ENCODE measurements at places on chromosomes 12 and 14.

- DNase-seq = no peak
Observed at GRCh38 chr14:94382716-94383596, 5.4 kb downstream of the SERPINA1 start.

GRCh38 chr14:80664576-80664975 is 277.0 kb downstream of the CEP128 start:
- no peak for DNase-seq

DNA sequence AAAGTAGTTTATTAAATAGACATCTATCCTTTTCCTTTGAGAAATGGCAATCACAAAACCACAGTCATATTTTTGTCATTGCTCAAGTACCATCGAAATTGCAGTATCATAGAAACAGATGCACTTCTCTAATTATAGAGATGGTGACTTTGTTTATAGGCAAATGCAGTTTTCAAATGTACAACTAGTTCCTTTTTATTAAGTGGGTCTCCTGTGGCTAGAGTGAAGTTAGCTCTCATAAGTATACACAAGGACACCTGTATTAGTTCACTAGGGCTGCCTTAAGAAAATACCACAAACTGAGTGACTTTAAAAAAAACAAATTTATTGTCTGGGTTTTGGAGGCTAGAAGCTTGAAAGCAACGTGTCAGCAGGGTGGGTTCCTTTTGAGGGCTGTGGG is 62.8 kb downstream of the OTOGL start:
- DNase-seq = no peak

GRCh38 chr14:104328607-104329006 is 190.2 kb downstream of the KIF26A start:
- DNase-seq = no peak

DNA sequence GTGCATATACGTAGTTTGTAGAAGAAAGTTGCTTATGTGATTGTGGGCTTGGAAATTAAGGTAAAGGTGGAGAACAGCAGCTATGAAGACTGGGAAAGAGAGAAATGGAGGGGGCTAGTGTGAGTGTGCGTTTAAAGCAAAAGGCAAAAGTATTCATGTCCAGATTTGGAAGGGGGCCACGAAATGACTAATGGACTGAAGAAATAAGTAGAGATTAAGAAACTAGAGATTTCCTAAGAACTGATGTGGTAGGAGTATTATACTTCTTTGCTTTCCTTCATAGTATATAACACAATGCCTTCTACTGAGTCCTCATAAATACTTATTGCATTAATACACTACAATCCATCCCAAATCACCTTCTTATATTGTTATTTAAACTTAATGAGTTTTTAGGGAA is 298.6 kb upstream of the NOVA1 start:
- DNase-seq = no peak

- peak; percentile 28 for DNase-seq
Observed at GRCh38 chr12:121637231-121637914, 11.0 kb downstream of the ORAI1 start.

DNA sequence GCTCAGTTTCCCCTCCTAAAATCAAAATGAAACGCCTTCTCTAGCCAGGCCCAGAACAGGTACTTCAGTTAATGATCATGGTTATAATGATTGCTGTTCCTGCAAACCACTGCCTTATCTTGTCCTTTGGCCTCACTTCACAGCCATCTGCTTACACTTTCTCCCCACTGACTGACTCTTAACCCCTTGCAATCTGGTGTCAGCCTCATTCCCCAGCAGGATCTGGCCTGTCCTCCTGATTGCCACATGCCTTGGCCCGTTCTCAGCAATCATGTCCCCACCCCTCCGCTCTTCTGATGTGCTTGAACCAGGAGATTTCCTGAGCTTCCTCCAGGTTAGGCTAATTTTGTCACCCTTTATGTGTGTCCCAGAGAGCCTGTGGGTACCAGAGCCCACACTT is 64.5 kb downstream of the KCNA1 start:
- DNase-seq = no peak

- DNase-seq = no peak
Observed at GRCh38 chr14:92880851-92881250, 42.1 kb upstream of the CHGA start.

GRCh38 chr12:122449317-122449716 is 26.8 kb upstream of the CLIP1 start:
- no peak for DNase-seq

- DNase-seq = no peak
Observed at GRCh38 chr12:117738233-117738632, 230.6 kb downstream of the KSR2 start.

DNA sequence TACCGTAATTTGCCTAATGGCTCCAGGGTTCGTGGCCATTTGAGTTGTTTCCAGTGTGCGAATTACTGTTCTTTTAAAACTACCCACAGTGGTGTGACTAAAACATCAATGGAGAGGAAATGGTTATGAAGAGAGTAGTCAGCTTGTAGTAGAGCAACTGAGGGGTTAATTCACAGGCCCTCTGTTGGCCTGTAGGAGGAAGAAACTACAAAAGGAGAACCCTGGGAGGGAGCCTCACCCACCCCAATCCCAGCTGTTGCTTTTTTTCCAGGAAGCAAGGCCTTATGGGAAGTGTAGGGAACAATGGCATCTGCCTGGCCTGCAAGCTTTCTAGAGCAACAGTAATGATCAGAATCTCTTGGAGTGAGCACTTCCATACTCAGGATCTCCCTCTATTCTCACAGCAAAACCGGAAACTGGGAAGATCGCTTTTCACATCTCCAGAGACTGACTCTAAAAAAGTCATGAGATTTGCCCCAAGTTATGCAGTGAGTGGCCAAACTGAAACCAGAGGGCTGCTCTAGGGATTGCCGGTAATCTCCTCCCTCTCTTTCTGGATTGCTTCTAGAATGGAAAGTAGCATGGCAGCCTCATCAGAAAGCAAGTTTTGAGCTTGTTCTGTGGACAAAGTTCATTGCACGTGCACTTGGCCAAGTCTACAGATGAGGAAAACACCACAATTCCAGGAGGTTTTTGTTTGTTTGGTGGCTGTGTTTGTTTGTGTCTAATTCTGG is 125.3 kb upstream of the PWP1 start:
- DNase-seq = no peak

All from activated T-cell treated with anti-CD3 and anti-CD28 coated beads, Interleukin-2, amount 50 U/mL, for 4 hours (primary cell).